ENCODE measurements at places on chromosomes 4 and X.

DNA sequence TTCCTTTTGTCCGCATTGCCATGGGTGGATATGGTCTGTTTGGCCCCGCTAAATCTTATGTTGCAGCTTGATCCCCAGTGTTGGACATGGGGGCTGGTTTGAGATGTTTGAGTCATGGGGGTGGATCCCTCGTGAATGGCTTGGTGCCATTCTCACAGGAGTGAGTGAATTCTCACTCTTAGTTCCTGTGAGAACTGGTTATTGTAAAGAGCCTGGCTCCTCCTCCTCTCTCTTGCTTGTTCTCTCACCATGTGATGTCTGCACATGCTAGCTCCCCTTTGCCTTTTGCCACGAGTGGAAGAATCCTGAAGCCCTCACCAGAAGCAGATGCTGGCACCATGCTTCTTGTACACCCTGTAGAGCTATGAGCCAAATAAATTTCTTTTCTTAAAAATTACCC is 22.6 kb upstream of the STBD1 start:
- DNase-seq = no peak

DNA sequence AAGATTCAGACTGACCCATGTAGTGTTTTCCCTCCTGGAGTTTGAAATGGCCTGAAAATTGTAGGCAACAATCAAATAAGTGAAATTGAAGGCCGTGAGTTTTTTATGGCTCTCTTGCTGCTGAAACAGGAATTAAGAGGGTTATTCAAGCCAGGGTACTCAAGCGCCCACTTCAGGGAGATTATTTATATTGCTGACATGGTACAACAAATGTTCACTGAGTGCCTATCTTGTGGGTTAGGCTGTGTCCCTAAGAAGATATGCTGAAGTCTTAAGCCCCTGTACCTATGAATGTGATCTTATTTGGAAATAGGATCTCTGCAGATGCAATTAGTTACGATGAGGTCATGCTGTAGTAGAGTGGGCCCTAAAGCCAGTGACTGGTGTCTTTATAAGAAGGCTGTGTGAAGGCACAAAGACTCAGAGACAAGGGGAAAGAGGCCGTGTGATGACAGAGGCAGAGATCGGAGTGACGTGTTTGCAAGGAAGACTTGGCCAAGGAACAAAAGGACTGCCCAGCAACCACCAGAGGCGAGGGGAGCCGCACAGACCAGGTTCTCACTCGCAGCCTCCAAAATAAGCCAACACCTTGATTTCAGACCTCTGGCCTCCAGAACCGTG is 72.9 kb downstream of the MED28 start:
- no peak for DNase-seq

DNA sequence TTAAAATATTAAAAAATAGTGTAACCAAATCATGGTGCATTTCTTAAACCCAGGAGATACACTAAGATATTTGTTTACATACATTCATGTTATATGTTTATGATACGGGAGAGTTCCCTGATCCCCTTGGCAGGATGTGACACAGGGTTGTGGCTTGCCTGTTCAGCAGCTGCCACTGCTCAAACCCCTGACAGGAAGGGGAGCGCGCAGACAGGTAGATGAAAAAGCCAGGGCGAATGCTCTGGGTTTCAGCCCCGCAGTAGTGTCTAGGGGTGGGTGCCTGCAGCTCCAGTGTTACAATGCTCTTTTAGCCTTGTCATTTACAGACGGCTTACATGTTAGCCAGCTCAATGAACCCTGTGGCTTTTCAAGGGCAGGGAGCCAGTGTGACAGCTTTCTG is 1343.8 kb upstream of the IGFBP7 start:
- no peak for DNase-seq

DNA sequence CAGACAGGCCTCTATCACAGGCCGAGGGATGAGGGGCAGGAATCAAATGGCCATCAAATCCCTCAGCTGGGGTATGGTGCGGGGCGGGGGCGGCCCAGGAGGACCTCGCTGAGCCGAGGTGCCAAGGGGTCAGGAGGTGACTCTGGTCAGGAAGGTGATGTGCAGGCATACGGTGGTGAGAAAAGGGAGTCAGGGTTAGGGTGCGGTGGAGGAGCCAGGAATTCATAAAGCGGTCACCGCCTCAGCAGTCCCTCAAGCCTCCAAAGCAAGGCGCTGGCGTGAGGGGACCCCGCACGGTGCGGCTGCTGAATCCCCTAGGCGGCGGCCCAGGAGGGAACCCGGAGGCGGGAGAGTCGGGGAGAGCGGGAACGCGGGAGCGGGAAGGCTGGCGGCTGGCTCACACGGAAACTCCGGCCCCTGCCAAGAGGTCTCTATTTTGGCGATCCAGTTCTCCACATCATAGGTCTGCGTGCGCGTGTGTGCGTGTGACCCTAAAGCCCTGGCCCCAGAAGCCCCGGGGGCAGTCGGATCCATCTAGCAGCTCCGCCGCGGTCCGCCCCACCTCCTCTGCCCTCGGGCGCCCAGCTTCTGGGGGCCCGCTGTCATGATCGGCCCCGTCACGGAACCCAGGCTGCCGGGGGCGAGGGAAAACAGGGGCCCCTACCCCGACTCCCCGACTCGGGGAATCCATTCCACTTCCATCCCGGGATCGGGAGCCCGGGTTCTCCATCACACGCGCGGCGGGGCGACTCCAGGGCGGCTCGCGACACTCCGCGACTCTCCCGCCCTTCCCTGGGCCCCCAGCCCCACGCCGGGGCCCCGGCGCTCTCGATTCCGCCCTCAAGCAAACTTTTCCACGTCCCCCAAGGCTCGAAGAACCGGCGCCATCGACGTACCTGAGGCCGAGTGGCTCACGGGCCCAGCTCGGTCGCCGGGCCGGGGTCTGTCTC is 593 bp downstream of the ELF4 start:
- DNase-seq = no peak

GRCh38 chr4:26141911-26142638 is 178.7 kb upstream of the RBPJ start:
- peak; percentile 35 for DNase-seq

DNA sequence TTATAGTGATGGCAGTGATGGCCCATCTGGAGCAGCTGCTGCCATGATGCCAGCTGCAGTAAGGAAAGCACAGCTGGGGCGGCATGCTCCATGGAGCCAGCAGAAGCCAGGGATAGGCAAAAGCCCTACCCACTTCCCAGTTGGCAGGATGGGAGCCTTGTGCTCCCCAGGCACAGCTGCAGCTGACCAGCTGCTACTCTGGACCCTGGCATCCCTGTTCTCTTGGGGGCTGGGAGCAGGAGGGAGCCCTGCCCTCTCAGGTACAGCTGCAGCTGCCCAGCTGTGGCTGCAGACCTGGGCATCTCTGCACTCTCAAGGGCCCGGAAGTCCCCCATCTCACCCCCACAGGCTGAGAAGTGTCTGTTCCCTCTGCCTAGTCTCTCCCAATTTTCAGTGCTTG is 531.9 kb downstream of the PCDH18 start:
- DNase-seq = no peak

- DNase-seq = no peak
These were observed 12.7 kb downstream of the G3BP2 start for GRCh38 chr4:75660491-75660890.

GRCh38 chr4:41549478-41549877 is 11.5 kb downstream of the LIMCH1 start:
- DNase-seq = no peak

GRCh38 chr4:791898-792625 is 33.9 kb downstream of the CPLX1 start:
- no peak for DNase-seq

DNA sequence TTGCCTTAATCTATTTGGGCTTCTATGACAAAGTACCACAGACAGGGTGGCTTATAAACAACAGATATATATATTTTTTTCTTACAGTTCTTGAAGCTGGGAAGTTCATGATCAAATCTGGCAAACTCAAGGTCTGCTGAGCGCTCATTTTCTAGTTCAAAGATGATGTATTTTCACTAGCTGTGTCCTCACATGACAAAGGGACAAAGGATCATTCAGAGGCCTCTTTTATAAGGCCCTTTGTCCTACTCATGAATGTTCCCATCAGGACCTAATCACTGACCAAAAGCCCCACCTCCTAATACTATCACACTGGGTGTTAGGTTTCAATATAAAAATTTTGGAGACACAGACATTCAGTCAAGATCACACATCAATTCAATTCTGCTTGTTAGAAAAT is 2025.2 kb downstream of the PCDH7 start:
- DNase-seq = no peak

DNA sequence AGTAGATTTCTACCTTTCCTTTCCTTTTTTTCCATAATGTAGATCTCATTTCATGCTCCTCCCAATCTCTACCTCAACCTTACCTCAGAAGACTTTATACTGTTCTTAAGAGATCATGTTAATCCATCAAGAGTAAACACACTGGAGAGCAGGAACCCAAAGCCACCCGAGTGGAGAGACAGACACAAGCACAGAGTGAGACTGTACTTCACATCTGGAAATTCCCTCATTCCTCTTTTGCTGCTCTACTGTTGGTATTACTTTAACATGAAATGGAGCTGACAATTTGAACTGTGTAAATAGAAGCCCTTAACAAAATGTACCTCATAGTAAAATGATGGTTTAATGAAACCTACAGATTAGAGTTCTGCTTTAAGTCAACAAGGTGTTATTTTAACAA is 105.7 kb upstream of the RASGEF1B start:
- DNase-seq = no peak

GRCh38 chrX:19629541-19629940 is 114.2 kb upstream of the MAP3K15 start:
- DNase-seq = no peak

GRCh38 chr4:7539659-7540058 is 104.9 kb upstream of the PSAPL1 start:
- DNase-seq = peak; percentile 3

DNA sequence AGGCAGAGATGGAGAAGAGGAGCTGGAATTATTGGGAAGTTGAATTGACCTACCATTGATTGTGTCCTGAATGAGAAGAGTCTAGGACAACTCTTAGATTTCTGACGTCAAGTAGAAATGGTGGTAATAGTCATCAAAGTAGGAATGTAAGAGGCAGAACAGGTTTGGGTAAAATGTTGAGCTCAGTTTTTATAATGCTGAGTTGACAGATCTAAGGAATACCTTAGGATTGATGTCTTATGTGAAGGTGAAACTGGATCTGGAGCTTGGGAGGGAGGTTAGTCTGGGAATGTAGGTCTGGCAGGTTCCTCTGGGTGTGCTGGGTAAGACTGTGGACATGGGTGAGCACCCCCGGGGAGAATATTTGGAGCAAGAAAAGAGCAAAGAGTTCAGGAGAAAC is 31.9 kb downstream of the JADE1 start:
- no peak for DNase-seq

- DNase-seq = no peak
These were observed 15.7 kb upstream of the WFS1 start for GRCh38 chr4:6253961-6254360.

GRCh38 chrX:154401918-154402621 is 3.9 kb downstream of the RPL10 start:
- DNase-seq = peak; percentile 67

- peak; percentile 38 for DNase-seq
These were observed 88.0 kb downstream of the FNIP2 start for GRCh38 chr4:158856852-158857251.

DNA sequence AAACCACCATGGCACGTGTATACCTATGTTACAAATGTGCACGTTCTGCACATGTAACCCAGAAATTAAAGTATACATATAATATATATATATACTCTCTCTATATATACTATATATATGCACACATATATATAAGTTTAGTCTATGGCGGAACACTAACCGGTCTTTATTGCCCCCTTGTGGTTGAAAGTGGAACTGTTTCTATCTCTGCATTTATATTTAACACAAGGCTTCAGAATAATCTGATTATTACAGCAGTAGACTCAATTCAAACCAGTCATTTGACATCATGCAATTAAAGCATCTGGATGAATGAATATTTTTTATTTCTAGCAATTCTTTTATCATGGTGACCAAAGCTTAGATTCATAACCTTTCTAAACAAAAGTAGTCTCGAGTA is 14.6 kb downstream of the RAB9B start:
- DNase-seq = peak; percentile 71

GRCh38 chr4:57013543-57014120 is 34.9 kb downstream of the POLR2B start:
- DNase-seq = no peak

- DNase-seq = no peak
These were observed 3.0 kb downstream of the STARD8 start for GRCh38 chrX:68650491-68650890.

DNA sequence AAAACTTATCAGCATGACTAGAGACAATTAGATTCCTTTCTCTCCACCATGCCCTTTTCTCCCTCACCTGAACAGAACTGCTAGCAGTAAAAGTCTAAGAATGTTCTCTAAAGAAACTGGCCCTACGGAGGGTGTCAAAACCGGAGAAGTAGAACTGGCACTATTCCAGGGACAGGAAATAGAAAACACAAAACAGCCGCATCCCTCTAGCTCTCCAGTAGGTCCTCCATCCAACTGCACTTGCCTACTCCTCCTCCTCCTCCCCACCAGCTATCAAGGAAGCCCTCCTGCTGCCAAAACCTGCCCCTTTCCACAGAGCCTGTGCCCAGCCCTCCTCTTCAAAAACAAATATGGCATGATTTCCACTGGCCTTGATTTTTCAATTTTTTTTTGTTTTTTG is 28.4 kb downstream of the FUNDC1 start:
- peak; percentile 26 for DNase-seq

- no peak for DNase-seq
These were observed 3.4 kb downstream of the GLUD2 start for GRCh38 chrX:121050781-121051180.

- no peak for DNase-seq
These were observed 6.0 kb downstream of the DMD start for GRCh38 chrX:33205321-33205720.

DNA sequence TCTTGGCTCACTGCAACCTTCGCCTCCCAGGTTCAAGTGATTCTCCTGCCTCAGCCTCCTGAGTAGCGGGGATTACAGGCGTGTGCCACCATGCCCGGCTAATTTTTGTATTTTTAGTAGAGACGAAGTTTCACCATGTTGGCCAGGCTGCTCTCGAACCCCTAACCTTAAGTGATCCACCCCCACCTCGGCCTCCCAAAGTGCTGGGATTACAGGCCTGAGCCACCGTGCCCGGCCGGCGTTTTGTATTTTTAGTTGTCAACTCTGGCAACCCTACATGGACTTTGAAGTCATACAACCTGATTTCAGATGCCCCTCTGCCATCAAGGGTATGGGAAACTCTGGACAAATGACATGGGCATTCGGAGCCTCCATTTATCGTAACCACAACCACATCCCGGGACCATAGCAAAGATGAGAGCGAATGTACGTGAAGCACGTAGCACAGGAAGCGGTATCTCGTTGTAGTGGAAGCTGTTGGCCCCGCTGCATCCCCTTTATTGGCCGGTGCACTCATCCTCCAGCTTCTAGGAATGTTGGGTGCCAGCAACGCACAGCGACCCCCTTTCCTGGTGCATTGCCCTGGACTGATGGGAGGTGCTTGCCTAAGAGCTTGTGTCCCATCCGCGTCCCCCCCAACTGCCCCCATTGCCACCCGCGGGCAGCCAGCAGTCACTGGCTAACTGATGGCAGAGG is 109.2 kb downstream of the PHKA2 start:
- DNase-seq = no peak

- DNase-seq = no peak
These were observed 7.6 kb downstream of the CLCN5 start for GRCh38 chrX:49930039-49930438.

Measured in KBM-7 (cell line).